HCT116 (cell line): ENCODE measurements at places on chromosomes 3 and 15. TPM values are rescaled to one million over a fixed set of nuclear protein-coding genes. Genes with fewer than 3 reads are reported as not detected.

Gene IGSF10
- total RNA-seq, result 0.02 TPM

Gene FBXO40
- not detected for total RNA-seq

DNA sequence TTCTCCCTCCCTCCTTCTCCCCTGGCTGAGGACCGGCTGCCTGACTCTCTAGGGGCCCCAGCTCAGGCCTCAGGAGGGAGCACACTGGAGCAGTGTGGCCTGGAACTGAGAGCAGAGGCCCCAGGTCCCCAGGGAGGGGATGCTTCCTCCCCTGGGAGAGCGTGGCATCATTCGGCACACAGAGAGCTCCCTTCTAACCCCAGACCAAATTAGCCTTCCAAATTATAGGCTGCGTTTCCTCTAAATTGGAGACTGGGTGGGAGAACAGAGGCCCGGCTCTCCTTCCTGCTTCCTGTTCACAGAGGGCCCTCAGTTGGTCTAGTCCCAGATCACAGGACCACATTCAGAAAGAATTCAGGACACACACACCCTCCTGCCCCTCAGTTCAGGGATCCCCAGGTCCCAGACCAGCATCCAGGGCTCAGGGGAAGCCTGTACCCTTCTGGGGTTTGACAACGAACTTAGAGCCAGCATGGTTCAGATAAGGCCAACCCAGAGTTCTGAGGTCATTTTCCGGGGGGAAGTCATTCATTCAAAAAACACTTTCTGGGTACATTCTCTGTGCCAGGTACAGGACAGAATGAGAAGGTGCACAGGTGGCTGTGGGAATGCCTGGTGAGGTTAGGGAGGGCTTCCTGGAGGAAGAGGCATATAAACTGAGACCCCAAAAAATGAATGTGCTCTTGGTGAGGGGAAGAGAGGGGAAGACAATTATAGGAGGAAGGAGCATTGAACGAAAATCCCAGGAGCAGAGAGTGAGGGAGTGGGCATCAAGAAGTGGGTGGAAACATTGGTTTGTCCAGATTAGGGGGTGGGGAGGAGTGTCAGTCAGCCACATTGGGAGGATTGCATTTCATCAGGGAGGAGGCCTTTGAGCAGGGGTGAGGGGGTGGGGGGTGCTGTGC, 28.4 kb upstream of the RPL29 start:
- no peak overlapping the region for H3K4me3 ChIP-seq
- H3K36me3 ChIP-seq, result no peaks in the 10 kb centered on the region
- H3K4me1 ChIP-seq, result peaks cover 9% of the 10 kb centered on the region
- no peak for DNase-seq

DNA sequence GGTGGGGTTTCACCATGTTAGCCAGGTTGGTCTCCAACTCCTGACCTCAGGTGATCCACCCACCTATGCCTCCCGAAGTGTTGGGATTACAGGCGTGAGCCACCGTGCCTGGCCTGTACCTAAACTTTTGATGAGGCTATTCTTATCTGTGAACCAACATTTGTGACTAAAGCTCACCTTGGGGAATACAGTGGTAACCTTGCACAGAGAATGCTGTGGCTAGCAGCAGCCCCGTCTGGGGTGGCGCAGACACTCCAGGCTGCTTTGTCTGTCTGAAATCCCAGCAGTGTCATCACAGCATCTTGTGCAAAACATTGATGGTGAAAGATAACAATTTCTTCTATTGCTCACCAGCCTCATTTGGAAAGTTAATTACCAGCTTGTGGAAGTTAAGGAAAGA, 58.9 kb downstream of the CMTM8 start:
- H3K27me3 ChIP-seq, result no peaks in the 10 kb centered on the region
- H3K36me3 ChIP-seq, result no peaks in the 10 kb centered on the region
- no peak overlapping the region for H3K27ac ChIP-seq
- no peak for DNase-seq
- H3K4me3 ChIP-seq, result no peak overlapping the region

DNA sequence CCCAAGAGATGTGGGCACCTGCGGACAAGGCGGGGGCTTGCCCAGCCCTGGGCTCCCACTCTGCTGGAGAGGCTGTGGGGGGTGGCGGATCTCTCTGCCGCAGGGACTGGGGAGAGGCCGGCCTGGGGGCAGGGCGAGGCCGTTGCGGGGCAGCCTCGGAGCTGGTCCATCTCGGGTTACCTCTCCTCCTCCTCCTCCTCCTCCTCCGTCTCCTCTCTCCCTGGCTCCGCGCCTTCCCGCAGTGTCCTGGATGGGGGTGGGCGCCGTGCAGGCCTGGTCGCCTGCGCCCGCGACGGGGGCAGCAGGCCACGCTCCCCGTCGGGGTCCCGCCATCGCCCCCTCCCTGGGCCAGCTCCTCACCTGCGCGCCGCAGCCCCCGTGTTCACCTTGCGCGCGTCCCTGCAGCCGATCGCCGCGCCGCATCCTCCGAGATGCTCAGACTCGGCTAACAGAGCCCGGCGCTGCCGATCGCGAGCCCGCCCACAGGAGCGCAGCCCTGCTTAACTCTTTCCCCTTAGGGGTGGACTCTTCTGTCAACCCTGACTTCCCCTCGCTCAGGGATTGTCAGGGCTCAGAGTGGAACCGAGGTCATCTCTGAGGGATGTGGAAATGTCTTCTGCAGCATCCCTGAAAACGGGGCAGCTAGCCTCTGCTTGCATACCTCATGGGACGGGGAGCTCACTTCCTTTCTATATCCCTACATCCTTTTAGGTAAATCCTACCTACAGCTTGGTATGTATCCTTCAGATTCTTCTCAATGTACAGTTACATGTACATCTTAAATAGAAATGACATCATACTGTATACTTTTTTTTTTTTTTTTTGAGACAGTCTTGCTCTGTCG, at the start of gene PRRT3:
TSS of gene PRRT3 (minus strand) at position 447 of the 844 bp plus-strand sequence. CDS start 2,293 bp downstream, outside the sequence.
- no peaks in the 10 kb centered on the region for H3K36me3 ChIP-seq
- H3K27me3 ChIP-seq, result no peaks in the 10 kb centered on the region
- H3K27ac ChIP-seq, result no peak within 1 kb of the TSS
- peaks cover 38% of the 10 kb centered on the region for H3K4me1 ChIP-seq
- H3K4me3 ChIP-seq, result no peak within 1 kb of the TSS

DNA sequence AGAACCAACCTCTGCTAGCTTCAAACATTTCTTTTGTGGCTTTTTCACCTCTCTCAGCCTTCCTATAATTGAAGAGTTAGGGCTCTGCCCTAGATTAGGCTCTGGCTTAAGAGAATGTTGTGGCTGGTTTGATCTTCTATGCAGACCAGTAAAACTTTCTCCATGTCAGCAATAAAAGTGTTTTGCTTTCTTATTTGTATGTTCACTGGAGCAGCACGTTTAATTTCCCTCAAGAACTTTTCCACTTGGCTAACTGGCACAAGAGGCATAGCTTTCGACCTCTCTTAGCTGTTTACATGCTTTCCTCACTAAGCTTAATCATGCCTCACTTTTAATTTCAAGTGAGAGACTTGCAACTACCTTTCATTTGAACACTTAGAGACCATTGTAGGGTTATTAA, 964.7 kb downstream of the ROBO2 start:
- no peak overlapping the region for H3K4me3 ChIP-seq
- no peaks in the 10 kb centered on the region; the same call in 1 of the 2 replicates for H3K36me3 ChIP-seq
- H3K27ac ChIP-seq, result no peak overlapping the region

DNA sequence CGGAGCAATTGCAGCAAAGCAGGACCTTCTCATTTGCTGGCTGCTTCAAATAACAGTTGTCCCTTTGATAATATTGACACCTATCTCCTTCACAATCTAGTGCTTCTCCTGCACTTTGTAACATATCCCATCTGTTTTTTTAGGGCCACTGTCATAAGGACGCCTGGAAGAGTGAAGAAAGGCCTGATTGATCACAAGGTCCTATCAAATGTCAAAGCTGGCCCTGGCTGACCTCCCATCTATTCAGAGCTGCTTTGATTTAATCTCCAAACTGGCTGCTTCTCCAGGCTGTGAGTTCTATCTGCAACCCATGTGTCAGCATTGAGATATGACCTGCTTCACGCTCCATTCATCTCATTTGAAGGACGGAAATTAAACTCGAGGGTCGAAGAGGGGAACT, 601.2 kb upstream of the KCNMB2 start:
- no peak overlapping the region for H3K4me3 ChIP-seq
- no peak overlapping the region for H3K27ac ChIP-seq
- no peaks in the 10 kb centered on the region for H3K27me3 ChIP-seq
- no peak for DNase-seq
- H3K4me1 ChIP-seq, result no peaks in the 10 kb centered on the region
- H3K36me3 ChIP-seq, result no peaks in the 10 kb centered on the region

DNA sequence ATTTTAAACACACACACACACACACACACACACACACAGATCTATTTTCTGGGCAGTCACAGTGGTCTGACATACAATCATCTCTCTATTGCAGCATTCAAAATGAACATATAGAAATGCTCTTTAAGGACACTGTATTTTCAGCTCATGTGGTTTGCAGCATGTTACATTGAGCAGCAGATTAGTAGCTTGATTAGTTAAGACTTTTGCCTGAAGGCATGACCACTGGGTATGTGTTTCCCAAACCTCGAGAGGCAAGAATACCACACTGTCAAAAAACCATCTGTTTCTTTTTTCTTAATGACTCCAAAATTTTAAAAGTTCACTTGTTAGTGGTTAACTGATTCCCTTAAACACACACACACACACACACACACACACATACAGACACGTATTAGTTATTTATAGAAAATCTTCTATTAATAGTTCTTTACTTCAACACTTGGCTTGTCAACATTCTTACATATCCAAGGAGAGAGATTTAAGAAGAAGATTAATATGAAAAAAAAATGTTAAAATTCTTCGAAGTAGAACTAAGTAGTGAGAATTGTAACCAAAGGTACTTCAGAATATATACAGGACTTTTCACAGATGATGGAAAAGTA, 518.2 kb downstream of the CADM2 start:
- H3K27ac ChIP-seq, result no peak overlapping the region
- no peaks in the 10 kb centered on the region for H3K27me3 ChIP-seq
- no peaks in the 10 kb centered on the region for H3K4me1 ChIP-seq
- H3K4me3 ChIP-seq, result no peak overlapping the region

- no peak for DNase-seq
- H3K36me3 ChIP-seq, result no peaks in the 10 kb centered on the region
- no peaks in the 10 kb centered on the region for H3K27me3 ChIP-seq
- no peak overlapping the region for H3K27ac ChIP-seq
Measured at GRCh38 chr3:37864904-37865303, 3.2 kb downstream of the CTDSPL start.

DNA sequence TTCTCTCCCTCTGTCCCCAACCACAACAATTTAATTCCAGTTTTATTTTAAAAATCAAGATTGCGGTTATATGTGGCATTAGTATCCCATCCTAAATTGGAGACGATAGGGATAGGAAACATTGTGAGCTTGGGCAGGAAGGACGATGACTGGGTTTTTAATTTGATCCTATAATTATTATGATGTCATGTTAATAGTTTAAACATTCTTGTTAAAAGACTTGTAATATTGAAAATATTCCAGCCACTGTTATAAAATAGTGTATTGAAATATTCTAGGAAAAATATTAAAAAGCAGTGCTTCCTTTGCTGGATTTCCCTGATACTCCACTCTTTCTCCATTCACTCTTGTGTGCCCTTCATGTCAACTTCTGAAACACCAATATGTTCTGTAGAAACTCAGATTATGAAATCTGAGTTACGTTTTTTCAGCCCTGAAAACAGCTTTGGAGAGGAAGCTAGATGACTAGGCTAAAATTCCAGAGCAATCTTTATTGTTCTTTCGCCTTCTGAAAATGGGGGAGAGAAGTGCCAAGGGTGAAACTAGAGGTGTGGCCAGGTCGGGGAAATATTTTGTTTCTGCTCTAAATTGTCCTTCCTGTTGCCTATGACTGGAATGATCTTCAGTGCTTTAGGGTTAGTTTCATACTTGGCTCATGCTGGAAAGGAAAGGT, 46.1 kb upstream of the MAP3K13 start:
- no peak overlapping the region for H3K27ac ChIP-seq
- H3K4me1 ChIP-seq, result no peaks in the 10 kb centered on the region
- H3K36me3 ChIP-seq, result no peaks in the 10 kb centered on the region
- no peak overlapping the region for H3K4me3 ChIP-seq
- H3K27me3 ChIP-seq, result no peaks in the 10 kb centered on the region
- DNase-seq, result no peak

- H3K27ac ChIP-seq, result no peak overlapping the region
- no peaks in the 10 kb centered on the region for H3K4me1 ChIP-seq
- DNase-seq, result no peak
- no peaks in the 10 kb centered on the region for H3K36me3 ChIP-seq
Measured at GRCh38 chr3:51751287-51751686, 27.8 kb downstream of the IQCF6 start.

- no peaks in the 10 kb centered on the region for H3K36me3 ChIP-seq
- H3K4me1 ChIP-seq, result no peaks in the 10 kb centered on the region
- DNase-seq, result no peak
- no peak overlapping the region for H3K4me3 ChIP-seq
Measured at GRCh38 chr15:99683000-99683670, 50.1 kb downstream of the LYSMD4 start.

- H3K36me3 ChIP-seq, result no peaks in the 10 kb centered on the region
- no peaks in the 10 kb centered on the region for H3K4me1 ChIP-seq
- no peak overlapping the region for H3K4me3 ChIP-seq
- no peak for DNase-seq
Measured at GRCh38 chr3:195397524-195397923, 45.3 kb downstream of the ACAP2 start.

- peak overlapping the region; percentile 81 for H3K4me3 ChIP-seq
- no peak for DNase-seq
- peaks cover 18% of the 10 kb centered on the region for H3K36me3 ChIP-seq
- no peaks in the 10 kb centered on the region for H3K27me3 ChIP-seq
- H3K4me1 ChIP-seq, result peaks cover 6% of the 10 kb centered on the region
Measured at GRCh38 chr3:15601046-15601398, 347 bp downstream of the HACL1 start.
